Subcutaneous adipose tissue (tissue), 4 donors: ENCODE measurements at places on chromosomes 4 and X. TPM values are rescaled to one million over a fixed set of nuclear protein-coding genes. Genes with fewer than 3 reads are reported as not detected.

The CPEB2 gene
- total RNA-seq, result 25.8 TPM

The CXCL11 gene
- total RNA-seq, result 0.34 TPM

The PABPC5 gene
- 2.8 TPM for total RNA-seq

The FAT4 gene
- 27.5 TPM for total RNA-seq

The GLRA2 gene
- total RNA-seq, result not detected

The FRG2 gene
- total RNA-seq, result not detected

The PLXNB3 gene
- total RNA-seq, result 47.3 TPM

The UGT2B11 gene
- not detected for total RNA-seq

The NXF3 gene
- 3.4 TPM for total RNA-seq

The RXFP1 gene
- total RNA-seq, result not detected

The OPN1MW3 gene
- total RNA-seq, result not detected

The PPEF2 gene
- total RNA-seq, result not detected

The CD40LG gene
- total RNA-seq, result 0.33 TPM

The VAMP7 gene
- 44.7 TPM for total RNA-seq

The PGRMC2 gene
- 59.7 TPM for total RNA-seq

The UGT2B17 gene
- not detected for total RNA-seq

The DCX gene
- total RNA-seq, result not detected
